ENCODE measurements at places on chromosomes 11 and 22.

- H3K4me1 ChIP-seq = no peaks in the 10 kb centered on the region
- H3K27ac ChIP-seq = no peak overlapping the region
- no peak overlapping the region for H3K4me3 ChIP-seq
- no peaks in the 10 kb centered on the region for H3K36me3 ChIP-seq
- no peaks in the 10 kb centered on the region for H3K27me3 ChIP-seq
- no peak for DNase-seq
These were observed 345.0 kb upstream of the CCDC179 start for GRCh38 chr11:23205156-23205871.

GRCh38 chr11:61870541-61871031 lies 20.8 kb downstream of the FADS3 start:
- peak overlapping the region; percentile 58 for H3K27ac ChIP-seq
- no peaks in the 10 kb centered on the region for H3K4me1 ChIP-seq
- H3K27me3 ChIP-seq = no peaks in the 10 kb centered on the region

DNA sequence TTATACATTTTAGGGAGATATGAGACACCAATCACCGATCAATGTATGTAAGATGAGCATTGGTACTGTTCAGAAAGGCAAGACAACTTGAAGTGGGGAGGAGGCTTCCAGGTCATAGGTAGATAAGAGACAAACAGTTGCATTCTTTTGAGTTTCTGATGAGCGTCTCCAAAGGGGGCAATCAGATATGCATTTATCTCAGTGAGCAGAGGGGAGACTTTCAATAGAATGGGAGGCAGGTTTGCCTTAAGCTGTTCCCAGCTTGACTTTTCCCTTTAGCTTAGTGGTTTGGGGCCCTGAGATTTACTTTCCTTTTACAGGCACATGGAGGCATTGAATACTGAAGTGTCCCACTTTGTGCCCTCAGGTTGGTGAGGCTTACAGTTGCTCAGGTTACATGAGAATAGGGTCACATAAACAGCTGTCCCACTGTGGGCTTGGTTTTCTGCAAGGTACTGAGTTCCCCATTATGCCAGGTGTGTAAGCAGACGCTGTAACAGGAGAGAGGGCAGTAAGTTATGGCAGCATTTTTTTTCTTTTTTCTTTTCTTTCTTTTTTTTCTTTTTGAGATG lies 129.8 kb upstream of the SERPIND1 start:
- H3K4me3 ChIP-seq = no peak overlapping the region
- H3K27me3 ChIP-seq = no peaks in the 10 kb centered on the region
- no peaks in the 10 kb centered on the region for H3K4me1 ChIP-seq
- H3K27ac ChIP-seq = no peak overlapping the region
- H3K36me3 ChIP-seq = no peaks in the 10 kb centered on the region

- H3K27ac ChIP-seq = no peak overlapping the region
- H3K4me3 ChIP-seq = no peak overlapping the region
- no peak for DNase-seq
- no peaks in the 10 kb centered on the region for H3K27me3 ChIP-seq
These were observed 118.3 kb downstream of the CYP2R1 start for GRCh38 chr11:14773755-14774154.

- DNase-seq = no peak
- no peaks in the 10 kb centered on the region for H3K27me3 ChIP-seq
- no peak overlapping the region for H3K4me3 ChIP-seq
- no peaks in the 10 kb centered on the region for H3K4me1 ChIP-seq
These were observed 7.9 kb downstream of the C2CD3 start for GRCh38 chr11:74162681-74163467.

GRCh38 chr22:17115945-17116565 lies 5.1 kb downstream of the TMEM121B start:
- no peak overlapping the region for H3K4me3 ChIP-seq
- H3K4me1 ChIP-seq = peaks cover 2% of the 10 kb centered on the region
- H3K36me3 ChIP-seq = no peaks in the 10 kb centered on the region
- peaks cover 28% of the 10 kb centered on the region for H3K27me3 ChIP-seq
- H3K27ac ChIP-seq = no peak overlapping the region

DNA sequence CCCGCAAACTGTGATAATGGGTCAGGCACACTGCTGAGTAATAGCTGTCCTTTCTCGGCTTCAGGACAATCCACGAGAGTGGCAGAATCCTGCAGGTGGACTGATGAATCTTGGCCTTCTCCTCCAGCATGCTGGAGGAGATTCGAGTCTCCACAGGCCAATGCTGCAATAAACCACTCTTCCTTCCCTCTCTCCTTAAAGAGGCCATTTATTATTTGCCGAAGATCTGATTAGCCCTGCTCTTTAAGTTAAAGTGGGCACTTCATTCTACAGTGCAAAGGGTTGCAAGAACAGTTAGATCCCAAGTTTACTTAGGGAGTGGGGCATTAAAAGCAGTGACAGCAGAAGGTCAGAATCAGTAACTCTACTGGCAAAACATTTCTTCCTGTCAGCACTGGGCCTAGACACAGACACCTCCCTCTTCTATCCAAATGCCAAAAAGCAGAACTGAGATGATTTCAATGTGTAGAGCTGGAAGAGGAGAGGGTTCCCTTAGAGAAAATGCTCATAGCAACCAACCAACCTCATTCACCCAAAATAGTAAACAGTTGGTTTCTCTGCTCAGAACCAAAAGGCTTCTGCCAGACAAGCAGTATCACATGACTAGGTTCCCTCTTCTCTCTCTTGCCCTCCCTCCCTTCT lies 121.7 kb downstream of the SGSM3 start:
- peak overlapping the region; percentile 65 for H3K27ac ChIP-seq
- no peak overlapping the region for H3K4me3 ChIP-seq
- H3K36me3 ChIP-seq = no peaks in the 10 kb centered on the region
- DNase-seq = no peak

DNA sequence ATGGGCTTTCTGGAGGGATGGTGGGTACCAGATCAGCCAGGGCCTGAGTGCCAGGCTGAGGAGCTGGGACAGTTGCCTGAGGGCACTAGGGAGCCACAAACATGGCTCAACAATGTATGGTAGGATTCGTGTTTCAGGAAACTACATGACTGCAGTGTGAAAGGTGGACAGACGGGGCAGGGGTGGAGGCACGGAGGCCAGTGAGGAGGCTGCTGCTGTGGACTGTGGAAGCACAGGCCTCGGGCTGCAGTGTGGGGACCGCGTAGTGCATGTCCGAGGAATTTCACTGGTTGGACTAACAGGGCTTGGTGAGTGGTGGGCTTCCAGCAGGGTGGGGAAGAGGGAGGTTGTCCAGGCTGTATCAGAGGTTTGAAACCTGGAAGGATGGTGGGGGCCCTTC lies 7.8 kb downstream of the P2RY2 start:
- DNase-seq = no peak
- no peaks in the 10 kb centered on the region for H3K4me1 ChIP-seq
- no peak overlapping the region for H3K27ac ChIP-seq
- no peak overlapping the region for H3K4me3 ChIP-seq
- no peaks in the 10 kb centered on the region for H3K27me3 ChIP-seq

DNA sequence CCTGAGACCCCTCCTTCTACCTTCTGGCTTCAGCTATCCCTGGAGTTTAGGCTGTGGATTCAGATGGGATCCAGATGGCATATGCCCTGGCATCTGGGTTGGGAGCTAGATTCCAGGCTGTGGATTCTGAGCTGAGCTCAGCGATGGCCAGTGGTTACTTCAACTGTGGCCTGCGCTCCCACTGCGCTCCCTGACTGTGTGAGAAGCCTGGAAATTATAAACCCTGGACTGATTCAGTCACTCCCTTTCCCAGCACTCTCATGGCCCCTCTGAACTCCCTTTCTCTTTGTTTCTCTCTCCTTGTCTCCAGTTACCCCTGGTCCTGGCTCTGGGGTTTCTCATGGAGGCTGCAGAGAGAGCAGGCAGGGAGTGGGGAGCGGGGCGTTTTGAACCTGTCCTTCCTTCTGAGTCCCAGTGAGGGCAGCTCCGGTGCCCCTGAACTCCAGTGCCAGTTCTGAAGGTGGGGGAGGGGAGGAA lies 4.8 kb downstream of the ARHGEF17 start:
- DNase-seq = no peak
- peak overlapping the region; percentile 97 for H3K27ac ChIP-seq
- H3K4me3 ChIP-seq = peak overlapping the region; percentile 90
- peaks cover 16% of the 10 kb centered on the region for H3K36me3 ChIP-seq
- peaks cover 84% of the 10 kb centered on the region for H3K4me1 ChIP-seq

- no peaks in the 10 kb centered on the region for H3K4me1 ChIP-seq
- H3K36me3 ChIP-seq = peaks cover 23% of the 10 kb centered on the region
- DNase-seq = no peak
- H3K27me3 ChIP-seq = peaks cover 28% of the 10 kb centered on the region
- no peak overlapping the region for H3K4me3 ChIP-seq
These were observed 42.3 kb downstream of the TRMU start for GRCh38 chr22:46377525-46378425.

- H3K36me3 ChIP-seq = no peaks in the 10 kb centered on the region
- peak overlapping the region; percentile 62 for H3K27ac ChIP-seq
- no peaks in the 10 kb centered on the region for H3K27me3 ChIP-seq
These were observed 50.9 kb upstream of the CDON start for GRCh38 chr11:126113515-126113957.

DNA sequence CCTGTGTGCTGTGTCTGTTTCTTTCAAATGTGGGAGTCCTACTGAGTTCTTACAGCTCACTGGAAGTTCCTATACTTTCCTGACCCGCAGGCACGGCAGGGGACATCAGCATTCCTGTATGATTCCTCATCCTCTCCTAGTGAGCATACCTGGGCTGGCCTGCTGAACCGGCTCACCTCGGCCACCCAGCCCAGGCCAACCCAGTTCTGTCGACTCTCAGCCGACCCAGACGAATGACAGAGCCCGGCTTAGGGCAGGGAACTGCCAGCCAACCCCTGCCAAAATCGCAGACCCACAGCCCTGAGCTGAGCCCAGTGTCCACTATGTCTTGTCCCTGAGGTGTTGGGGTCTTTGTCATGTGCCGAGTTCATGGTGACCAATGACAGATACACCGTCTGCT lies 339.7 kb downstream of the BRD1 start:
- no peak overlapping the region for H3K4me3 ChIP-seq
- H3K36me3 ChIP-seq = no peaks in the 10 kb centered on the region
- no peak overlapping the region for H3K27ac ChIP-seq
- no peaks in the 10 kb centered on the region for H3K4me1 ChIP-seq

- H3K4me1 ChIP-seq = no peaks in the 10 kb centered on the region
- H3K27me3 ChIP-seq = no peaks in the 10 kb centered on the region
- H3K27ac ChIP-seq = no peak overlapping the region
These were observed 155.8 kb upstream of the RASSF10 start for GRCh38 chr11:12853325-12853651.

DNA sequence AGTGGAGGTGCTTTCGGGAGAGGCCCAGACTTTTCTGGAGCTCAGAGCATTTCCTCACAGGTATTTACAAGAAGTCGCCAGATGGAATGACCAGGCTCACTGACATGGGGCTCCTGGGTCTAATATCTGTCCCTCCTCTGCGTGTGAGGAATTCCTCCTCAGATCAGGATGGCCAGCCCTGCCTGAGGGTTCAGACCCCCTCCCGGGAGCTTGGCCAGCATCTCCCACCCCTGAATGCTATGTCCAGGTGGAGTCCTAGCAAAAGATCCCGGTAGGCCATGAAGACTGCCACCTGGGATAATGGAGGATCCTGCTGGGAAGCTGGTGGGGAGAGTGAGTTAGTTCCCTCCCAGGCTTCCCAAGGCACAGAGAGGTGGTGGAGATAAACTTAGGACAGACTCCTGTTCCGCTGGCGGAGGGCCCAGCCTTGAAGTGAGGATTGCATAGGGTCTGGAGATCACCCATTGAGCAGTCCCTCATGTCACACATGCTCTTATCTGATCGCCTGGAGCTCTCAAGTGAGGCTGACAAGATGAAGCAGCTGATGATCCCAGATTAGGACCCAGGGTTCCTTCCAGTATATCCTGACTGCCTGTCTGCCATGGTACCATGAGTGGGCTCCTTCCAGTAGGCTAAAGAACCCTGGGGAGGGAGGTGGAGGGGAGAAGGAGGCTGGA lies 5.7 kb downstream of the OAF start:
- H3K27ac ChIP-seq = no peak overlapping the region
- no peaks in the 10 kb centered on the region for H3K27me3 ChIP-seq
- H3K4me3 ChIP-seq = no peak overlapping the region
- H3K36me3 ChIP-seq = no peaks in the 10 kb centered on the region
- DNase-seq = no peak

DNA sequence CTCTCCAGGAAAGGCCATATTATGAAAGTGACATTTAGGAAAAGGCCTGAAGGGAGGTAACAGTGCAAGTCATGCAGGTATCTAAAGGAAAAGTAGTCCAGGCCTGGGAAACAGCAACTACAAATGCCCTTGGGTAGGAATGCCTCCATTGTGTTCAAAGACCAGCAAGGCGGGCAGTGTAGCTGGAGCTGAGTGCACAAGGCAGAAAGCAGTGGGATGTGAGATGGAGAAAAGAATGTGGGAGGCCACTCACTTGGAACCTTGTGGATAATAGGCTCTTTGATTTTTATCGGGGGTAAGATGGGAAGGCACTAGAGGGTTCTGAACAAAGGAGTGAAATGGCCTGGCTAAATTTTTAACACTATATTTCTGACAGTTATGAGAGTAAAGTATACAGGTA lies 188.6 kb downstream of the PGR start:
- no peaks in the 10 kb centered on the region for H3K27me3 ChIP-seq
- no peaks in the 10 kb centered on the region for H3K36me3 ChIP-seq
- no peak overlapping the region for H3K4me3 ChIP-seq

GRCh38 chr11:2644844-2645778 lies 54.7 kb downstream of the KCNQ1OT1 start:
- no peaks in the 10 kb centered on the region for H3K27me3 ChIP-seq
- H3K4me1 ChIP-seq = no peaks in the 10 kb centered on the region
- H3K27ac ChIP-seq = no peak overlapping the region
- no peak for DNase-seq

- no peaks in the 10 kb centered on the region for H3K36me3 ChIP-seq
- no peaks in the 10 kb centered on the region for H3K27me3 ChIP-seq
- no peak for DNase-seq
- peaks cover 17% of the 10 kb centered on the region for H3K4me1 ChIP-seq
- no peak overlapping the region for H3K4me3 ChIP-seq
These were observed 12.3 kb upstream of the CABP7 start for GRCh38 chr22:29707471-29707870.

- H3K27ac ChIP-seq = no peak overlapping the region
- H3K4me3 ChIP-seq = no peak overlapping the region
- DNase-seq = no peak
- no peaks in the 10 kb centered on the region for H3K36me3 ChIP-seq
- H3K4me1 ChIP-seq = no peaks in the 10 kb centered on the region
These were observed 990.9 kb downstream of the BRD1 start for GRCh38 chr22:48836673-48837340.

GRCh38 chr22:50196256-50196655 lies 4.6 kb upstream of the SELENOO start:
- H3K36me3 ChIP-seq = peaks cover 7% of the 10 kb centered on the region
- no peak for DNase-seq
- peaks cover 7% of the 10 kb centered on the region for H3K4me1 ChIP-seq
- no peaks in the 10 kb centered on the region for H3K27me3 ChIP-seq

DNA sequence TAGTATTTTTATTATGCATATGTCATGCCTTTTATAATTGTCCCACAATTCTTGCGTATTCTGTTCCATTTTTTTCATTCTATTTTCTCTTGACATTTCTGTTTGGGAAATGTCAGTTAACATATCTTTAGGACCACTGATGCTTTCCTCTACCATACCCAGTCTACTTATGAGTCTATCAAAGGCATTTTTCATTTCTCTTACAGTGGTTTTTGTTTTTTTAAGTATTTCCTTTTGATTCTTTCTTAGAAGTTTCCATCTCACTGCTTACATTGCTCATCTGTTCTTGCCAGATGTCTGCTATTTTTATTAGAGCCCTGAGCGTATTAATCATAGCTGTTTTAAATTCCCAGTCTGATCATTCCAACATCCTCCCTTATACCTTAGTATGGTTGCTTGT lies 29.3 kb upstream of the OR8B8 start:
- H3K27ac ChIP-seq = no peak overlapping the region
- H3K27me3 ChIP-seq = no peaks in the 10 kb centered on the region
- no peak overlapping the region for H3K4me3 ChIP-seq
- no peak for DNase-seq

All from tibial artery (tissue), 4 donors.